ENCODE measurements at places on chromosomes 7 and 10.

GRCh38 chr10:131824371-131825149, 76.2 kb upstream of the PPP2R2D start:
- no peak for DNase-seq

GRCh38 chr7:28678431-28678965, 266.2 kb downstream of the CREB5 start:
- DNase-seq: peak; percentile 63

- DNase-seq: no peak
These were observed 7.4 kb downstream of the ZNF365 start for GRCh38 chr10:62381385-62382102.

- DNase-seq: no peak
These were observed 38.7 kb upstream of the NRBF2 start for GRCh38 chr10:63094405-63094804.

DNA sequence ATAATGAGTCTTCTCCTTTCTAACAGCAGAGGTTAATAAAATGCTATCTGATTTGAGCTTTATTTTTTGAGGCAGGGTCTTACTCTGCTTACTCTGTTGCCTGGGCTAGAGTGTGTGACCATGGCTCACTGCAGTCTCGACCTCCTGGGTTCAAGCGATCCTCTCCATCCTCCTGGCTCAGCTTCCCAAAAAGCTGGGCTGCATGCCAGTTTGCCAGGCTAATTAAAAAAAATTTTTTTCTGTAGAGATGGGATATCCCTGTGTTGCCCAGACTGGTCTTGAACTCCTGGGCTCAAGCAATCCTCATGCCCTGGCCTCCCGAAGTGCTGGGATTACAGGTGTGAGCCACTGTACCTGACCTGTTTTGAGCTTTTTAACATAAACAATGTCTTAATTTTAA, 56.7 kb downstream of the SCD start:
- no peak for DNase-seq

DNA sequence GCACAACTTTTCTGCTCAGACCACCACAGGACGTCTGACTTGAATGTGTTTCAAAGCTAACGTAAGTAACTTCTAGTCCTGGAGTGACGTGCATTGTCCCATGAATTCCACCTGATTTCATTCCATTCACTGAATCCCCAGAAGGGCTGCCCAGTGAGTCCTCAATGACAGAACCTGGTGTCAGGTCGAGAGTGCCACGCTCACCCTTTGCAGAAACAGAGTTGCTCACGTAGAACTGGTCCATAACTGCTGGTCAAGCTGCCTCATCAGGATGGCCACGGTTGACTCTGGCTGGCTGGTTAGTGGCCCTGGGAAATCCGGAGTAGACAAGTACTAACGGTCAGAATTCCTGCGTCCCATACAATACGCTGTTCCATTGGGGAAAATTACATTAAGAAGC, 50.6 kb upstream of the UBE3C start:
- no peak for DNase-seq

GRCh38 chr10:62136931-62137330, 131.7 kb downstream of the RTKN2 start:
- peak; percentile 70 for DNase-seq

- DNase-seq: no peak
These were observed 166.4 kb downstream of the CHN2 start for GRCh38 chr7:29360633-29361625.

DNA sequence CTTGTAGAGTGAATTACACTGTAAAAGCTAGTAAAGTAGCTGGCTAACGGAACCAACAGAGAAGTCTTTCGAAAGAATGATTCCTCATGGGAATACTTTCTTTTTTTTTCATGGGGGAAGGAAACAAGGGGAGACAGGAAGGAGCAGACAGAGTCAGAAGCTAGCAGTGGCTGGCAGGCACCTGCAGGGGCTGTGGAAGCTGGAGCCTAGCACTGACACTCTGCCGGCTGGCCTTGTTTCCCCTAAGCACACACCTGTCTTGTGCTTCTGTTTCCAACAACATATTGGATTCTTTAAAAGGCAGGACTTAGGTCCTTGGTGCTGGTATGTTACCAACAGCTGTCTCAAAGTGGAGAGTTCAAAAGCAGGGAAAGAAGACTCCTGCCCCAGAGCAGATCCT, 24.7 kb downstream of the NOD1 start:
- no peak for DNase-seq

- no peak for DNase-seq
These were observed 286.0 kb downstream of the RNLS start for GRCh38 chr10:88297103-88297502.

DNA sequence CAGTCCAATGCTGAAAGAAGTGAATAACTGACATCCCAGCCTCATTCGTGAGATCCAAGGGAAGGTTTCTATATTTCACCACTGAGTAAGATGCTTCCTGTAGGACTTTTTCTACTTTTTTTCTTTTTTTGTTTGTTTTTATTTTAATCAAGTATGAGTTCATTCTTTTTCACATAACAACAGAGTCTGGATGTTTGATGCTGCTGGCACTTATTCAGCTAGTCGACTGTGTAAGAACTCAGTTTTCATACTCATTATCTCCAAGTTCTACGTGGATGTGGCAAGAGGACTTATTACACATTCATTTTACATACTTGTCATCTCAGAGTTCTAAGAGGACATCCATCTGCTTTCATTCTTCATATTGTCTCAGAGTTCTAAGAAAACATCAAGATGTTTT, 86.9 kb downstream of the CPXM2 start:
- DNase-seq: peak; percentile 33

- no peak for DNase-seq
These were observed 42.1 kb downstream of the NOD1 start for GRCh38 chr7:30436518-30436917.

DNA sequence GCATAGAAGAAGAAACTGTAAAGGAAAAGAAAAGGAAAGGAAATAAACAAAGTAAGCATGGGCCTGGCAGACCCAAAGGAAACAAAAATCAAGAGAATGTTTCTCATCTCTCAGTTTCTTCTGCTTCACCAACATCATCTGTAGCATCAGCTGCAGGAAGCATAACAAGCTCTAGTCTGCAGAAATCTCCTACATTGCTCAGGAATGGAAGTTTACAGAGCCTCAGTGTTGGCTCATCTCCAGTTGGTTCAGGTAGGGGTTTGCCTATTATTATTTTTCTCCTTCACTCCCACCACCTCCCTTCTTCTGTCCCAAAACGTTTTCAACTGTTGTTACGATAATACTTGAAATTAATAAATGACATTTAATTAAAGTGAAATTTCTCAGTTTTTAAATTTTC, 139.6 kb downstream of the MLLT10 start:
- DNase-seq: no peak

GRCh38 chr7:128166603-128167041, 74.5 kb upstream of the LEP start:
- DNase-seq: peak; percentile 12

DNA sequence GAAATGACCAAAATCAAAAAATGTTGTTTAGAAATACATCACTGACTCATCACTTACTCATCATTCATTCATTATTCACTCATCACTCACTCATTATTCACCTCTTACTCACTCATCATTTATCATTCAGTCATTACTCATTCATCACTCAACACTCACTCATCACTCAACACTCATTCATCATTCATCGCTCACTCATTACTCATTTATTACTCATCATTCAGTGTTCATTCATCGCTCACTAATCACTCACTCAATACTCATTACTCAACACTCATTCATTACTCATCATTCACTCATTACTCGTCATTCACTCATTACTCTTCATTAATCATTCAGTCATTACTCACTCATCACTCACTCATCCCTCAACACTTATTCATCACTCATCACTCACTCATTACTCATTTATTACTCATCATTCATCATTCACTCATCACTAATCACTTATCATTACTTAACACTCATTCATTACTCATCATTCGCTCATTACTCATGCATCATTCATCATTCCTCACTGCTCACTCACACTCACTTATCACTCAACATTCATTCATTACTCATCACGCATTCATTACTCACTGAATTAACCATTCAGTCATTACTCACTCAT, 238.5 kb downstream of the ADARB2 start:
- no peak for DNase-seq

DNA sequence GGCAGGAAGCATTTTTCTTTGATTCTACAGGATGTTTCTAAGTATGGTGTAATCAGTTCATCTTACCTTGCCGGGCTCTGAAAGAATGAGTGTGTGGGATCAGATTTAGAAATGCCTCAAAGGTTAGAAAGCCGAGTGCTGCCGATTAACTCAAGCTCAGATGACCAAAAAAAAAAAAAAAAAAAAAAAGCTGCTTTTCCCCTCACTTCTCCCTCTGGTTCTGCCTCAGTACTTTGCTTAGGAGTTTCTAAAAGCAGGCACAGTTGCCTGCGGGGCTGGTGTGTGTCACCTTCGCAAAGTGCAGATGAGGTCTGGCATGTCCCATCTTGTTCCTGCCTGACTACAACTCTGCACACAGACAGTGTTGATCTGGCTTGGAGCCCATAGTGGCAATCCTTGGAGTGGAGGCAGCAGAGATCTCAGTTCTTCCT, 47.0 kb downstream of the KIAA1217 start:
- peak; percentile 69 for DNase-seq

DNA sequence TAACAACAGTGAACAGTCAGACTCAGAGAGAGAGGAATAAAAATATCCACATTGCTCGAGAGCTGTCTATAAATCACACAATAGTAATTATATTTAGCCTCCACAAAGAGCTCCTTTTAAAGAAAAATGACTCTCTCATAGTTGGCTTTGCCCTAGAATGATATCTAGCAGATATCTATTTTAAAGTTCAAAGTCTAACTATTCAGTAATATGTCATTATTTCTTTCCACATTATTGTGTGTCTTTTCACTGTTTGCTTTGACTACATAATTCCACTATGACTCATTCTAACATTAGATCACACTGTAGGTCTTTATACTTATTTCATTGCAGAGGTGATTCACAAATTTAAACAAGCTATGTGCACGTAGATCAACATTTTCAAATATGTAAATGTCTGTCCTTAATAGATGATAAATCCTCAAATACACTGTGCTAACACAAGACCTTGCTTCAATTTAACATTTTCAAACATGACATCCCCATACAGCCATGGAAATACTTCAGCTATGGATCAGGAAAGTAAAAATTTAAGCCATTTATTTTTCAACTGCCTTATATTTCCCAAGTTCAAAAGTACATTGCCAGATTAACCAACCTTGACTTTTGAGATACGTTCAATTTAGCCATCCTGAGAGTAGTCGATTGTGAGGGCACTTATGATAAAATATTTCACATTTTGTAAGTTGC, 99.9 kb upstream of the AKR1E2 start:
- DNase-seq: peak; percentile 87

DNA sequence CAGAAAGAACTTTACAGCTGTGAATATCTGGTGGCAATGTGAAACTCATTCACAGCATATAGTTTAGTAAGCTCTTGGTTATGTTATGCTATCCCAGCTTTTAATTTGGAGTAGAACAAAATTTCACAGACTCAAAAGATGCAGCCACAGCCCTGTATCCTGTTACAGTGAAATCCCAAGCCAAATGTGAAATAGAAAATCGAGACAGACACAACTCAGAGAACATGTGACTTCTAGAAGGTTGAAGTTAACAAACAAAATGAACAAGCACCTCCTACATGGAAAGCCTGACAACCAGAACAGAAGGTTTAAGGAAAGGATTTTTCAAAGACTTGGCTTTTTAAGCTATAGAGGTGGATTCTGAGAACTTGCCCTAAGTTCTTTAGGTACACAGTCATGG, 39.6 kb downstream of the JAZF1 start:
- peak; percentile 38 for DNase-seq

DNA sequence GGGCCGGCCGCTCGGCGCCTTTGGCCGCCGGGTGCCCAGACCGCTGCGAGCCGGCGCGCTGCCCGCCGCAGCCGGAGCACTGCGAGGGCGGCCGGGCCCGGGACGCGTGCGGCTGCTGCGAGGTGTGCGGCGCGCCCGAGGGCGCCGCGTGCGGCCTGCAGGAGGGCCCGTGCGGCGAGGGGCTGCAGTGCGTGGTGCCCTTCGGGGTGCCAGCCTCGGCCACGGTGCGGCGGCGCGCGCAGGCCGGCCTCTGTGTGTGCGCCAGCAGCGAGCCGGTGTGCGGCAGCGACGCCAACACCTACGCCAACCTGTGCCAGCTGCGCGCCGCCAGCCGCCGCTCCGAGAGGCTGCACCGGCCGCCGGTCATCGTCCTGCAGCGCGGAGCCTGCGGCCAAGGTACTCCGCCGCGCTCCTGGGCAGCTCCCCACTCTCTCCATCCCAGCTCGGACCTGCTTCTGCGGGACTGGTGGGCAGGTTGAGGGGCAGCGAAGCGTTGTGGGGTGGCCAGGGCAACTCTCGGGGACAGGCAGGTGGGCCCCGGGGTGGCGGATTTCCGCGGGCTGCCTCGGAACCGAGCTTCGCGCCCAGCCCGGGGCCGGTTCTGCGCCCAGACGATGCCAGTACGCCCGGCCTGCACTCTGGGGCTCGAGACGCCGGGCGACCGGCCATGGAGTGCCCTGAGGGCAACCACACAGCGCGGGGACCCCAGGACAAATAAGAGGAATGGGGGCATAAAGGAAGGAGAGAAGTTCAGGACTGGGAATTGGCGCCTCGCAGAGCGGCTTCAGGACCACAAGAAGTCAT, 578 bp downstream of the HTRA1 start:
- DNase-seq: peak; percentile 48

DNA sequence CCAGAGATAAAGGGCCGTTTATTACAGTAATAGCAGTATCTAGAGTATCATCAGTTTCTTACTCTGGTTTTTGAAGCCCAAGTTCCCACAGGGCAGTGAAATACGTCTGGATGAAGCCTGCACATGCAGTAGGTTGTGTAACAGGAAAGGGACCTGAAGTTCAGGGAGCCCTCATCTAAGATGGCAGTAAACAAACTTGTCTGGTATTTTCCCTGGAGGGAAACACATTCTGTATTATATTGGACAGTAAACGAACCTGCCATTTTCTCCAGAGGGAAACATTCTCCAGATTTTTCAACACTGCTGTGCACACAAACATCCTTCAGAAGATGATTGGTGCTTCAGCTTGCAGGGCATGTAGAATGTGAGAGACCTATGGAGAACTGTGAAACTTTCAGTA, 189.9 kb downstream of the TFEC start:
- DNase-seq: peak; percentile 1

GRCh38 chr10:73589563-73590126, 1.5 kb downstream of the USP54 start:
- DNase-seq: peak; percentile 80
